ENCODE measurements at places on chromosomes 7 and 10.

GRCh38 chr10:3054183-3054850 lies 13.0 kb upstream of the PFKP start:
- no peak for DNase-seq

GRCh38 chr10:42988517-42989395 lies 88.1 kb upstream of the RET start:
- no peak for DNase-seq

GRCh38 chr7:16986755-16987154 lies 105.0 kb upstream of the AGR3 start:
- DNase-seq: no peak

GRCh38 chr7:134639061-134639460 lies 7.6 kb upstream of the BPGM start:
- DNase-seq: no peak

- no peak for DNase-seq
Measured at GRCh38 chr10:75062506-75063299, 48.8 kb upstream of the SAMD8 start.

- no peak for DNase-seq
Measured at GRCh38 chr10:103700436-103700715, 155.0 kb downstream of the SH3PXD2A start.

GRCh38 chr7:110568388-110568787 lies 522.5 kb upstream of the LRRN3 start:
- no peak for DNase-seq

DNA sequence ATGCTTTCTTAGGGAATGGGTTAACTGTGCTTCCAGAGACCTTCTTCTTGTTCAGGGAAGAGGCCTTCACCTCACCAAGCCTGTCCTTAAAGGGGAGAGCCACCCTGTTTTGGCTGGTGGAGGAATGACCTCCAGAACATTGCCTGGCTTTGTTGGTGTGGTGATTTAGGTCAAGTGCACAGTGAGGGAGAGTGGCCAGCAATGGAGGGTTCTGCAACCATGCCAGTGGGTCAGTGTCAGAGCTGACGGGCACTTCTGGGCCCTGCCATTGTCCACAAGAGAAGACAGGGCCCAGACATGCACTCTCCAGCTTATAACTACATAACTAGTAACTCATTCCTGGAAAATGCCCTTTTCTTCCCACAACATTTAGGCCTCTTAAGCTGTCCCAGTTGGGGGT lies 238.5 kb upstream of the AKR1E2 start:
- DNase-seq: no peak

- no peak for DNase-seq
Measured at GRCh38 chr10:25815999-25816768, 117.8 kb upstream of the MYO3A start.

DNA sequence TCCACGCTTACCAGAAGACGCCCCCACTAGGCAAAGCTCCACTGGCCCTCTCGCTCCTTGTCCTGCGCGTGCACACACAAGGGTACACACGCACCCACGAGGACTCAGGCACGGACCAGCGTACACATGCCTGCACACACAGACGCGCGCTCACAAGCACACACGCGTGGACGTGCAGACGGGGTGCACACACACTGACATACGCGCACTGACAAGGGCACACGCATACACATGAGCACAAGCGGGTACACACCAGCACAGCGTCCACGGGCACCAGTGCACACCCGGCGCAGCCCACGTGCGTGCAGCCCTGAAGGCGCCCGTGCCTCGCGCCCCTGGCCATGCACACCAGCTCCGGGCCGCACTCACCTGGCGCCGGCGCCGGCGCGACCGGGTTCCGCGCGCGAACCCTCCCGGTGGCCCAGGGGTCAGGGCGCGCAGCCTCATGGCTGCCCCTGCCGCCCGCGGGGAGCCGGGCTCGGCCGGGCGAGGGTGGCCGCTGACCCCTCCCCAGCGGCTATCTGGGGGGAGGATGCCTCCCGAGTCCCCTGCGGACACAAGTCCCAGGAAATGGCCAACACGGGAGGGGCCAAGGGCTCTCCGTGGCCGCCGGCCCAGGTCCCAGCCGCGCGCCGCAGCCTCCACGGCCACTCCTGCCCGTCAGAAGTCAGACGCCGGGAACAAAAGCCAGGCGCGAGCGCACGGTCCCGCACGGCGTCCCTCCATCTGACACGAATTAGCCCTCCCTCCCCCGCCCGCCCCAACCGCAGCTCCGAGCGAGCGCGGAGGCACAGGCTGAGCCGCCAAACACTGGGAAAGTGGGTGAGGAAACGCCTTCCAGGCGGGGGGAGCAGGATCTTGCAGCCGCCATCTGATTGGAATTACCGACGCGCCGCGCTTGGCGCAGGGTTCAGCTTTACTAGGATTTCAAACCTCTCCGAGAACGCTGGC lies 45.0 kb downstream of the TNS3 start:
- DNase-seq: no peak

GRCh38 chr7:155455776-155456737 lies 1.9 kb upstream of the EN2 start:
- no peak for DNase-seq

- DNase-seq: no peak
Measured at GRCh38 chr10:123398180-123398591, 244.0 kb downstream of the BUB3 start.

GRCh38 chr7:27973625-27974024 lies 207.0 kb downstream of the JAZF1 start:
- DNase-seq: no peak

DNA sequence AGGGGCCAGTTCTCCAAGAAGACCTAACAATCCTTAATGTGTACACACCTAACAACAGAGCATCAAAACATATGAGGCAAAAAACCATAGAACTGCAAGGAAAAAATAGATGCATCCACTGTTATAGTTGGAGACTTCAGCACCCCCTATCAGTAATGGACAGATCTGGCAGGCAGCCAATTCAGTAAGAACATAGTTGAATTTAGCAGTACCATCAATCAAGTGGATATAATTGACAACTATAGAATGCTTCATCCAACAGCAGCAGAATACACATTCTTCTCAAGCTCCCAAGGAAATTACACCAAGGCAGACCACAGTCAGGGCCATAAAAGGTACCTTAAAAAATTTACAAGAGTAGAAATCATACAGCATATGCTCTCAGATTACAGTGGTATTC lies 42.2 kb downstream of the POLL start:
- DNase-seq: no peak

- DNase-seq: no peak
Measured at GRCh38 chr7:11428877-11429581, 403.0 kb downstream of the THSD7A start.

- no peak for DNase-seq
Measured at GRCh38 chr10:47048526-47048905, 137.3 kb downstream of the PTPN20 start.

DNA sequence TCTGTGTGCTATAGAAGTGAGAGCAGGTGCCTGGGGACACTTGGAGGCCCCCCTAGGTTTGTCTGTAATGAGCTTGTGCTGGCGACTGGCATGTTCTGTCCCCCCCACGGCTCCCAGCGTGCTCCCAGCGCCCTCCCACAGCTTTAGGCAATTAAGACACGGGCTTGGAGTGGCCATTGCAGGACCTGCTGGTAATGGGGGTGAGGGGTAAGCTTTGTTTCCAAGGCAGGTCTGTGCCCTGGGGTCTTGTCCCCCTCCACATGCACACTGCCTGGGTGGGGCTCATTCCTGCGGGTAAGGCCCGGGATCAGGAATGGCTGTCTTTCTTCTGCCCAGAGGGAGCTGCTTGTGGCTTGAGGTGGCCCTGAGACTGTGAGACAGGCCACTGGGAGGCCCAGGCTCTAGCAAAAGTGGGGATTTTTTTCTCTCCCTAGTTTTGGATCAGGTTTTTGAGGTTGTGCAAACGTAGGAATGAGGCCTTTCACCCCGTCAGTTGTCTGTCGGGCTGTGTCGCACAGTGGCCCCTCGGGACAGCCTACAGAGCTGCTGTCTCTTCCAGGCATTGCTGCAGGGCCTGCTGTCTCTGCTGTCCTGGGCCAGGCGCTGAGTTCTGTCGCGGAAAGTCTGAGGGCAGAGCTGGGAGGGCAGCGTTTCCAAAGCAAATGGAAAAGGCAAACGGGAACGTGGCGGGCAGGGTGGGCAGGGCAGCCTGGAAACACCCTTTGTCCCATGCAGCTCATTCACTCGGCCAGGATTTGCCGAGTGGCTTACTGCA lies 107.4 kb downstream of the LHPP start:
- DNase-seq: no peak

DNA sequence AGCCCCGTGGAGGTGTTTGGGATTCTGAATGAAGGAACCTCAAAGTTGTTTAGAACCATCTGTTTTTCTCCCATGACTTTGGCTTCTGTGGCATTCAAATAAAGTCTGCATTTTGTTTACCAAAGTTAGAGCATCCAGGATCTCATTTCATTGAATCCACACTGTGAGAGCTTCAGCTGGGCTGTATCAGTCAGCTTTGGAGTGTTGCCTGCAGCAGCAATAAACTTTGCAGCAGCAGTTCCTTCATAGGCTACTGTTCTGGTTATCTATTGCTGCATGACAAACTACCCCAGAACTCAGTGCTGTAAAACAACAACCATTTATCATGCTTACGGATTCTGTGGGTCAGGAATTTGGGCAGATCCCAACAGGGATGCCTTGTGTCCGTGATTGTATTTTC lies 1575.2 kb upstream of the LRRTM3 start:
- DNase-seq: no peak

DNA sequence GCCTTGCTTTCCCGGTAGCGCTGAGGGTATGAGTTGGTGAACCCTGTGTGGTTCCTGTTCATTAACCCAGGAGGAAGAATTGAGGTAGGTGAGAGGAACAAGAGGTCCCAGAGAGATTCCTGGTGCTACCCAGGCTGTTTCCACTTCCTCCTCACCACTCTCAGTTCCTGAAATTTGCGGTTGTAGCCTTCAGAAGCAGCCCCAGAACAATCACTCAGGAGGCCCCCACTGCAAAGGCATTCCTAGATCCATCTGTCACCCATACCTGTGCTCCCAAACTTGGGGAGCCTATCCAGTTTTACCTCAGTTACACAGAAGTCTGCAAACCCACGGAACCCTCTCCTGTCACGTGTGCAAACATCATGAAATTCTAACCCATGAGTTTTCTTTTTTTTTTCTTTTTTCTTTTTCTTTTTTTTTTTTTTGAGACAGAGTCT lies 9.0 kb upstream of the PIP4K2A start:
- no peak for DNase-seq

DNA sequence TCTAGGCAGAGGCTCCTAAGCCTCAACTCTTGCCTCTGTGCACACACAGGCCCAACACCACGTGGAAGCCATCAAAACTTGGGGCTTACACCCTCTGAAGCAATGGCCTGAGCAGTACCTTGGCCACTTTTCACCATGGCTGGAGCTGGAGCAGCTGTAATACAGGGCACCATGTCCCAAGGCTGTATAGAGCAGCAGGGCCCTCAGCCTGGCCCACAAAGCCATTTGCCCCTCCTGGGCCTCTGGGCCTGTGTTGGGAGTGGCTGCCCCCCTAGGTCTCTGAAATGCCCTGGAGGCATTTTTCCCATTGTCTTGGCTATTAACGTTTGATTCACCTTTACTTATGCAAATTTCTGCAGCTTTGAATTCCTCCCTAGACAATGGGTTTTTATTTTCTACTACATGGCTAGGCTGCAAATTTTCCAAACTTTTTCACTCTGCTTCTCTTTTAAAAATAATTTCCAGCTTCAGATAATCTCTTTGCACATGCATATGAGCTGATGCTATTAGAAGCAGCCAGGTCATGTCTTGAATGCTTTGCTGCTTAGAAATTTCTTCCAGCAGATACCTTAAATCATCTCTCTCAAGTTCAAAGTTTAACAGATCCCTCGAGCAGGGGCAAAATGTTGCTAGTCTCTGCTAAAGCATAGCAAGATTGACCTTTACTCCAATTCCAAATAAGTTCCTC lies 5.7 kb upstream of the CCDC201 start:
- no peak for DNase-seq

DNA sequence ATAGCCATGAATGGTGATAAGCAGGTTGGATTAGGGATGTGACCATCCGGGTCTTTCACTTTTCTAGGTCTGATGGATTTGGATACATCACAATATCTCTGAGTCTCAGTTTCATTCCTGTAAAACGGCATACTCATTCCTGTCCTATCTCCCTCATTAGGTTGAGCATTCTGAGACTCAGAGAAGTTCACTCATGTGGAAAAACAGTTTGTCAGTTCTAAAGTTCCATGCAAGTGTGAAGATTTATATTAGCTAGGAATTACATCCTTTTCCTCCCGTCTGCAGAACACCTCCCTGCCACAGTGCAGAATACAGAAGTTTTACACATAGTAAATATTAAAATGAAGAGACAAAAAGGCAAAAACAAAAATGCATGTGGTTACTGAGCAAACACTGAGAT lies 94.2 kb upstream of the SLC25A13 start:
- DNase-seq: no peak

GRCh38 chr7:34912236-34912635 lies 125.0 kb downstream of the DPY19L1 start:
- DNase-seq: no peak

DNA sequence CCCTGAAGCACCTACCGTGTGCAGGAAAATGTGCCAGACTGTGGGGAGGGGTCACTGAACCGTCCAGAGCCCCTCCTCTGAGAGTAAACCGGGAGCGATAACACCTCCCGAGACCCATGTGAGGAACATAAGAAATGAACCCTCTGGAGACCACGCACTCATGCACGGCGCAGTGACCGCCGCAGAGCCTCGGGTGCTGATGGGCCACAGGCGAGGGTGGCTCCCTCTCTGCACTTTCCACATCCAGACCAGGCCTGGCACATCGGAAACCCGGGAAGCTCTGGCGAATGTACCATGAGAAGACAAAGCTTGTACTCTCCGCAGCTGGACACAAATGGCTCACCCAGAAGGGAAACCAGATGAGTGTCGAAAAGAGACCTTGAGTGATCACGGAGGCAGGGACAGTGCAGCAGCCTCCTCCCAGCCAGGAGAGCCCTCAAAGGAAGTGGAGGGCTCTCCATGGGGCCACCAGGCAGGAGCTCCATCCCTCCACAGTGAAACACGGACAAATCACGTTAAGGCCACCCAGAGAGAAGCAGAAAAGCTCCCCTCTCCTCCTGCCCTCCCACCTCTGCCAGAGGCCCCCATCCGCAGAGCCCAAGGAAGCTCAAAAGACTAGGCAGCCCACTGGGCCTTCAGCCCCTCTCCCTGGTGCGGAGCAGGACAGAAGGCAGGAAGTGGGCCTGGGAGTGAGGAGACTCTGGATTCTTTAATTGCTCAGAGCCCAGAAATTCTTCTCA lies 178.1 kb upstream of the PPP2R2D start:
- DNase-seq: no peak

GRCh38 chr10:113752553-113752952 lies 1.1 kb downstream of the PLEKHS1 start:
- no peak for DNase-seq

DNA sequence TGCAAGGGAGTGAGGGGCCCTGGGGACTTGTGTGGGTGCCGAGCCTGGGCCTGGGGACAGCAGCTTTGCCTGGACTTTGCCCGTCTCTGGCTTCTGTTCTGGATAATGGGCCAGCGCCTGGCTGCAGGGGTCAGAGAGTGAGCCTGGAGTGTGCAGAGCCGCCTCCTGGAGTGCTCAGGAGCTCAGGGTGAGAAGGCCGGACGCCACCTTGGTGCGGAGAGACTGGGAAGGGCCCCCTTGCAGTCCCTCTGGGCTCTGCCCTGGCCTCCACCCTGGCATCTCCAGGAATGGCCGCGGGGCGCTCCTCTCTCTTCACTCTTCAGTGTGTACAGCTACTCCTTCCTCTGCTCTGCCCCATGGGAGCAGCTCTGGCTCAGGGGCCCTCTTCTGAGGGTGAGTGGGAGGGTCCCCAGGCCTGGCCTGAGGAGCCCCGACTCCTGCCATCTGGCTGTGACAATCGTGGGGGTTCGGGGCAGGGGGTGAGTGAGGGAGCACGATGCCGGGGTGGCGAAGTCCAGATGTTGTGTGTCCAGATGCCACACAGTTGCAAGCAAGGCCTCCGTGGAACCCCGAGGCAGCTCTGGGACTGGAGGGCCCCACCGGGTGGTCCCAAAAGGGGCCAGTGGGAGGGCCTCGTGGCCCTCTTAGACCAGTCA lies 187.1 kb downstream of the DNAJB6 start:
- DNase-seq: no peak
